Stimulated activated CD4-positive, alpha-beta T cell treated with anti-CD3 and anti-CD28 coated beads, Interleukin-12 subunit alpha, Interleukin-12 subunit beta, amount 100 ng/mL, for 24 hours (primary cell): ENCODE measurements at places on chromosomes 16 and 17.

GRCh38 chr16:12362482-12363458 is 386.2 kb downstream of the SNX29 start:
- DNase-seq = no peak

DNA sequence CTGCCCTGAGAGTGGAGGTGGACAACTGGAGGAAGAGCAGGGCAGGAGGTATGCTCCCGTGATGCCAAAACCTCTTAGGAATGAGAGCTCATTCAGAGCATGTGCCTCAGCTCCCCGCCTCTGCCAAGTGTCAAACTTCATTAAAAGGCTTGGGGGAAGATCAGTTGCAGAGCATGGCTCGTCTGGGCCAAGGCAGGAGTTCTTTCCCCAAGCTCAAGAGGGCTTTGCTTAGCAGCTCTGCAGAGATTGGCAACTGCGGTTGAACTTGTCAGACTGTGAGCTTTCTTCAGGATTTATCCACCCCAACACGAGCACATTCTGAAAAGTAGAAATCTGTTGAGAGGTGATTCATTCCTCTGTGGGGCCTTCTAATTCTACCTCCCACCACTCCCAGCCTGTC is 248.1 kb downstream of the HS3ST3A1 start:
- DNase-seq = no peak

DNA sequence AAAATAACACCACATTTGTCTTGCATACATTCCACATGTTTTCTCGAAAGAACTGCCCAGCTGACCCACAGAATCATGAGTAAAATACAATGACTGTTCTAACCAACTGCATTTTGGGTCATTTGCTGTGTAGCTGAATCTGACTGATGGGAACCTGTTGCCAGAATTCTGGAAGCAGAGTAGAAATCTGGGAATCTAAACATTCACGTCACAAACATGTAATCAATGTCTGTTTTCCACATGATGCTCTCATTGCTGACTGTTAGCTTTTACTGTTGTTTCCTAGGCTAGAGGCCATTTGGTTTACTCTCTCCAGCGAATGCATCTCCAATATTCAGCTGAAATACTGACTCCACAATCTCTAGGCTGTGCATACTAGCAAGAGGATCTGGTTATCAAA is 710.1 kb downstream of the KCNJ2 start:
- no peak for DNase-seq

DNA sequence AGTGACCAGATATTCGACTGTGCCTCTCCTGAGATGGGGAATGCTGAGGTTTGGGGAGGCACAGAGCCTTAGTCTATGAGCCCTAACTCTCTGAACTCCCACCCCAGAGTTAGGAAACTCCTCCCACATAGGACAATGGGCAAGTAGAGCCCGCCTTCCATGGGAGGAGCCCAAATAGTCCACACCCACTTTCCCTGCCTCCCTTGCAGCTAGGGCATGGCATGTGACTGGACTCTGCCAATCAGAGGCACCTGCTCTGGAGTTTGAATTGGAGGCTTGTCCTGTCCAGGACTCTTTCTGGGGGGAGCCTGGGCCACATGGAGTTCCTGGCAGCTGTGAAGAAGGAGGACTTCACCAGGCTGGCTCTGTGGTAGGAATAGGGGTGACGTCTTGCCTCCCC is 48.4 kb downstream of the SOCS1 start:
- DNase-seq = no peak

DNA sequence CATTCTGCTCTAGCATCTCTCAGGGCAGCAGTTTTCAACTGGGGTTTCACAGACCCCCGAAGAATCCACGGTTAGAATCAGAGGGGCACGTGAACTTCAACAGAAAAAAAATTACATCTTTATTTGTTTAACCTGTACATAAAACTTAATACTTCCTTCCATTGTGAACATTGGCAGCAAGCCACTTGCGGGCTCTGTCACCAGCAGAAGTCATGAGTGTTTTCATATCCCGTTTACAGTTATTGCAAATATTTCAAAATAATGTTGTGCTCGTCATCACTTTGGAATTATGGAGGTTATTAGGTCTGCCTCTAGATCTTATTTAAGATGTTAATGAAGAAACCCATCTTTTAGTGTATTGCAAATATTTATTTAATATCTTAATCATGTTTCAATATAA is 109.8 kb downstream of the SDR42E1 start:
- DNase-seq = no peak

- DNase-seq = no peak
Measured at GRCh38 chr17:63140255-63140654, 174.2 kb downstream of the TANC2 start.

GRCh38 chr16:243348-243747 is 8.7 kb downstream of the FAM234A start:
- no peak for DNase-seq

DNA sequence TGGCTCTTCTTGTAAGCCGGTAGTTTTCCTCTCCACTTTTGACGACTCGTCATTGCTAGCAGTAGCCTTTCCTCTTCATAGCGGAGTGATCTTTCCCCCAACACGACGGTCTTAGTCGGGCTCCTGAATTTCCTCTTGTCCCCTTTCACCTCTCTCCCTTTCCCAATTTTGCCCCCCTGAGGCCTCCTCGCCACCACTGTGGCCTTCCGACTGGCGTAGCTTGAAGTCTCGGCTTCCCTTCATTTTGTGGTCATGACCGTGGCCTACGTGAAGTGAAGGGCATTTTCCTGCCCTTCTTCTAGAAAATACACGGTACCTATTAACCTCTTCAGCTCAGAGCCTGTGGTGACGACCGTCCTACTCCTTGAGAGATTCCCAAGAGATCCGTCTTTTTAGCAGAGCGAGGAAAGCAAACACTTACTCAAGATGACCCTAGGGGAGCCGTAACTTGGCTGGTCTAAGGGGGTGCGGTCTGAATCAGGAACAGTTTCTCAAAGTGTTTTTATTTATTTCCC is 787 bp downstream of the PRKAR1A start:
- no peak for DNase-seq

DNA sequence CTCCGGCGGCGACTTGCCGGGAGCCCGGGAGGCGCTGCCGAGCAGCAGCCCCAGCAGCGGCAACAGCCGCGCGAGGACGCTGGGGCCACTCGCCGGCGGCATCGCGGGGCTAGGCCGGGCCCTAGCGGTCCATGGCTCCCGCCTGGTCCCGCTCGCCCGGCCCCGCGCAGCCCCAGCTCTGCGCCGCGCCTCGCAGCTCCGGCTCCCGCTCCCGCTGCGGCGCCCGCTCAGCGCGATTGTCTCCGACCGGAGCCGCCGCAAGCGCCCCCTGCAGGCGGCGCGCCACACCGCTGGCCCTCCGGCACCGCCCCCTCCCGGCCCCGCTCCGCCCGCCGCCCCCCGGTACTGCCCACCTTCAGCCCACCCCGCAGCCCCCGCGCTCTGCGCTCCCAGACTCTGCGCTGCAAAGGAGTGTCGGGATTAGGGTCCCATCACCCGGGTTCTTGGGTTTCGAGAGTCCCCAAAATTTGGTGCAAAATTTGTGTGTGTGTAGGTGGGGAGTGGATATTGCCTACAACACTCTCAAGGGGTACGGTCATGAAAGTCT is at the start of gene FAM171A2:
Gene FAM171A2 (minus strand): TSS at position 241 of the 547 bp plus-strand sequence. CDS start 139 bp downstream, at position 102.
- DNase-seq = no peak

DNA sequence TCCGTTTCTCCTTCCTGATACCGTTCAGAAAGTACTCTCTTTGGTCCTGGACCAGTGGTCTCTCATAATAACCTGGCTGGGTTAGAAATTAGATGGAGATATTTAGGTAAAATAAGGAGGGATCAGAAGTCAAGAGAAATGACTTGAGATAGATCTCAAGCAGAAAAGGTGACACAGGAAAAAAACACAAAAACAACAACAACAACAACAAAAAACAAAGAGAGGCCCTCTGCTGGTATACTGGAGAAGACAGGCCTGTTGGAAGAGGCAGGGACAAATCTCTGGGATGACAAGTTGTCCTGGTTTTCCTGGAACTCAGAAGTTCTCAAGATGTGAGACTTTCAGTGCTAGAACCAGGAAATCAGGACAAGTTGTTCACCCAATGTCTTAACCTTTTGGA is 430.5 kb downstream of the SHISA9 start:
- no peak for DNase-seq

DNA sequence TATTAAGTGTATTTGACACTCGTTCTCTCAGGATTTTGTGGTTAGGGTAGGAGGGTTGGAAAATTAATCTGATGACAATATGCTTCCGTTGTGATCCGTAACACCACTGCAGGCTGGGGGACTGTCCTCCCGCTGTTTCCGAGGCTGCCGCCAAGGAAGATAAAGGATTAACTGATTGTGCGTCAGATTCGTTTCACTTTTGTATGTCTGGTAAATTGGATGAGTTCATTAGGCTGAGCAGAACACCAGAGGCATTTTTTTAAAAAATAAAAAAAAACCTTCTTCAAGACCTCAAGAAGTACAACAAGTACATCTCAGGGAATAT is 486.7 kb upstream of the SALL1 start:
- DNase-seq = no peak

- no peak for DNase-seq
Measured at GRCh38 chr17:28925912-28926365, 23.1 kb upstream of the DHRS13 start.

- no peak for DNase-seq
Measured at GRCh38 chr16:58411736-58412614, 19.7 kb downstream of the GINS3 start.

GRCh38 chr16:24037335-24037734 is 201.6 kb downstream of the PRKCB start:
- DNase-seq = no peak

DNA sequence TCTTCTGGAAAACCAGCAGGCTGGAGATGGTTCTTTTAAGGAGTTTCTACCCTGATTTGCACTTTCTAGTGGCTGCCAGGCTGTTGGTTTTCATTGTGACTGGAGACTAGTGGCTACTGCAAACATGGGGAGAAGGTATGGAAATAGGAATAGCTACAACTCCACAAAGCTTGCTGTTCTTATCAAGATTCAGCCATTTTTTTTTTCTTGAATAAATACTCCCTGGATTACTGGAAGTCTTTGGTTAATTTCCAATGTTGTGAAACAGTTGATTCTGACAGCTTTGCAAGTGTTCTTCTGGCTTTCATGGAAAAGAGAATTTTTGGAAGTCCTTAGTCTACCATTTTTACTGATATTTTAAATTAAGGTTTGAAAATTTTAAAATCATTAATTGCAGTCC is 277.7 kb downstream of the HS3ST3A1 start:
- DNase-seq = no peak

DNA sequence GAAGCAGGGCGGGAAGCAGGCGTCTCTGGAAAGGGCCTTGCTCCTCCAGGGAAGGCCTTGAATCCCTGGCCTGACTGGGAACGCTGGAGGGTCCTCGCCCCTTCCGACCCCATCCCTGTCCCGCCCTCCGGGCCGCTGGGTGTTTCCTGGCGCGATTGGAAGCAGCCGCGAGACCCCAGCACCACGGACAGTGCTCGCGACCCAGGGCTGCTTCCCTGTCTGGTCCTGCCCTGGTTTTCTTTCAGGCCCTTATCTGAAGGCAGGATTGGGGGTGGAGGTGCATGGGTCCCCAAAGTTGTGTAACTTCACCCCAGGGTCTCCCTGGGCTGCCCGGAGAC is 2.1 kb downstream of the MGAT5B start:
- no peak for DNase-seq

- DNase-seq = no peak
Measured at GRCh38 chr17:31692027-31692426, 167.0 kb downstream of the COPRS start.

DNA sequence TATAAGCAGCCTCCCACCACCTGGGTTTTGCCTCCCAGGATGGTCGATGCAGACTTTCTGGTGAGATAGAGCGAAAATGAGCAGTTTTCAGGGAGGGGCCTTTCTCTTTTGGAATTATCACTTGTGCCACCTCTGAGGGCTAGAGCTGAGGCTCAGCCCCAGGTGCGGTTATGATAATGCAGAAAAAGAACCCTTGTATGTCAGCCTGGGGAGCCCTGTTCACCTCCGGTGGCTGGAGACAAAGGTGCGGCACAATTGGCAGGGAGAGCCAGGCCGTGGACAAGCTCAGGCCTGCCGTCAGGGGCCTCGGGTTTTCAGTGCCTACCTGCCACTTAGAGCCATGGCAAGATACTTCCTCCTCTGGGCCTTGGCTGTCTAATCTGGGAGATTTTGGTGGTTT is 4.4 kb downstream of the SCPEP1 start:
- no peak for DNase-seq

GRCh38 chr16:66874079-66874775 is 6.1 kb upstream of the PDP2 start:
- no peak for DNase-seq

- no peak for DNase-seq
Measured at GRCh38 chr16:50195276-50195675, 42.2 kb downstream of the TENT4B start.

DNA sequence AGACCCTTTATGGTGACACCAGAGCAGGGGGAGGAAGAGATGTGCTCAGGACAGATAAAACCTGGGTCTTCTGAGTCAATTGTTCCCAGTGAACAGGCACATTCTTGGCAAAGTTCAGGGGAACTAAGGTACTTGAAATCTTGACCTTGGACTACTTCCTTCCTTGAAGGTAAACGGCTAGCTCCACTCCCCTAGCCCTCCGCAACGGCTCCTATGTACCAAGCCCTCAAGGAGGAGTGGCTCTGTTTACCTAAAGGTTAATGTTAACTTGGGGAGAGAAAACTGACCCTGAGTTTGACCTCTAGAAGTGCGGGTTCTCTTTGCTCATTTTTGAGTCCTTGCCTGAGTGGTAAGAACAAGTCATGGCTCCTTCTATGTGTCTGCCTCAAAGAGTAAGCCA is 7.8 kb downstream of the TTLL6 start:
- DNase-seq = no peak

GRCh38 chr16:82506692-82507670 is 119.8 kb upstream of the CDH13 start:
- DNase-seq = no peak
